ENCODE measurements at places on chromosomes 7 and 10. TPM values are rescaled to one million over a fixed set of nuclear protein-coding genes. Genes with fewer than 3 reads are reported as not detected.

CCDC3 gene
- total RNA-seq = not detected

MCM10 gene
- 47.0 TPM for total RNA-seq

PTF1A gene
- total RNA-seq = not detected

OR6B1 gene
- not detected for total RNA-seq

AKR1C1 gene
- total RNA-seq = 7,564 TPM

FAM25C gene
- total RNA-seq = not detected

NPY4R gene
- total RNA-seq = not detected

AHCYL2 gene
- total RNA-seq = 3.9 TPM

FZD8 gene
- total RNA-seq = 26.5 TPM

PKD1L1 gene
- total RNA-seq = not detected

FGF8 gene
- total RNA-seq = not detected
